ENCODE measurements at places on chromosomes 5 and 9. TPM values are rescaled to one million over a fixed set of nuclear protein-coding genes. Genes with fewer than 3 reads are reported as not detected.

DNA sequence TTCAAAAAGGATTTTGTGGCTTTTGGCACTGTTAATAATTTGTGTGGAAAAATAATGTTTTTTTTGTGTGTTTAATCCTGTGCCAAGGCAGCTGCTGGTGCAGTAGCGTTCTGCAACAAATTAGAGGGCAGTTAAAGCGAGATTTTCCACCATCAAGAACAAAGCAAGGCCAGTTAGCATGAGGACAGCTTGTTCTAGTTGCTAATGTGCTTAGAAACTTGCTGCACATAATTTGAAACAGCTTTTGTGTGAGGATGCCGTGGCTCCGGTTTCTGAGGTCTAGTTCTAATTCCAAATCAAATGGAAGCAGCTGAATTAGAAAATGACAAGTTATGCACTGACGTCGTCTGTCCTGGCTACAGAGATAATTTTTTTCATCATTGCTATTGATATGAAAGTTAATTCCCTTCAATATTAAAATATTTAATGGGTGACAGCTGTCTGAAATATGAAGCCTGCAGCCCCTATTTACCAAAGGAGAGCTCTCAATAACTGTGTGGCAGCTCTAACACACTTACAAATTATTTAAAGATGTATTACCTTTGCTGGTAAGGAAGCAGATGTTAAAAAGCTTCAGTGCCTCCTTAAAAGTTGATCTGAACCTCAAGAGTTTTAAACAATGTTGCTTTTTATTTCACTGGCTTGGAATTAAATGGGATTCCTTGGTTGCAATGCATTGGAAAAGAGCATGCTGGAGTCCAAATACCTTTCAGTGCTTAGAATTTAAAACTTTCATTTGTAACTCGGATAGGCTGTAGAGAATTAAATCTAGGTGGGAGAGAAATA is 128.6 kb downstream of the SPATA31D1 start:
- H3K4me3 ChIP-seq: no peak overlapping the region
- H3K36me3 ChIP-seq: no peaks in the 10 kb centered on the region
- no peak for DNase-seq
- H3K27me3 ChIP-seq: no peaks in the 10 kb centered on the region
- H3K4me1 ChIP-seq: no peaks in the 10 kb centered on the region
- H3K27ac ChIP-seq: peak overlapping the region; percentile 58

DNA sequence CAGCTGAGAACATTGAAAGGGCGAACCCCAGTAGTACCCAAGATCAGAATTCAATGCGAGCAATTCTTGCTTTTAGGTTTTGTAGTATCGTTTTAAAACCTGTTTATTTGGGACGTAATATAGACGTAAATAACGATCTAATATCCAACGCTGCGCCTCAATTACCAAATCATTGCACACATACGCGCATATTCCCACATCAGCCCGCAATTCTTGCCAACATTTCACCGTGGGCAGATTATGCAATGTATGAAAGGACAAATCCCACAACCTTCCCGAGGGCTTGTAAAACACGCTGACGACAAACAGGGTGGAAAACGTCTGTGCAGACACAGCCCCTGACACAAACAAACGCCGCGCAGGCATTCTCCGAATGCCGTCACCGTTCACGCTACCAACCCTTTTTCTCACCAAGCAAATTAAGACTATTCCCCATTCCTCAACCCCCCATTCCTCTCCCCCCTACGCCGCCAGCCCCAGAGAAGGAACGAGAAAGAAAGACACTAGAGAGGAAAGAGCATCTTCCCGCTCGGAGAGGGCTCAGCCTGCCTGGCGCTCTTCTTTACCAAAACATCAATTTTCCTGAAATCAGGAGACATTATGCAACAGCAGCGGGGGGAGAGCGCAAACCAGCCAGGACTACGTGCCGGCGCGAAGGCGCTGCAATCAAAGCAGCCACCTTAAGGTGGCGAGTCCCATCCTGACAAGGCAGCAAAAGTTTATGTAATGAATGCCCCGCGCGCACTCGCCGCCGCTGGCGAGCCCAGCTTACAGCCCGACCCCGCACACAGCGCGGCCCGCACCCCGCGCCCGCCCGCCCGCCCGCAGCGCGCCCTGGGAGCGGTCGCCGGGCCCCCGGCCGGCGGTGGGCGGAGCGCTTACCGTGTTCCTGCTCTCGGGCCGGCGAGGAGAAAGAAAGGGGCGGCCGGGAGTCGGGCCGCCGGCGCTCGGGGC is 597 bp downstream of the NFIL3 start:
- no peaks in the 10 kb centered on the region for H3K27me3 ChIP-seq
- peaks cover 27% of the 10 kb centered on the region for H3K4me1 ChIP-seq
- peak overlapping the region; percentile 99 for H3K27ac ChIP-seq
- DNase-seq: peak; percentile 91
- H3K36me3 ChIP-seq: no peaks in the 10 kb centered on the region

GRCh38 chr5:53826504-53826903 is 266.1 kb downstream of the NDUFS4 start:
- H3K27me3 ChIP-seq: no peaks in the 10 kb centered on the region
- DNase-seq: no peak
- H3K36me3 ChIP-seq: no peaks in the 10 kb centered on the region
- no peaks in the 10 kb centered on the region for H3K4me1 ChIP-seq

DNA sequence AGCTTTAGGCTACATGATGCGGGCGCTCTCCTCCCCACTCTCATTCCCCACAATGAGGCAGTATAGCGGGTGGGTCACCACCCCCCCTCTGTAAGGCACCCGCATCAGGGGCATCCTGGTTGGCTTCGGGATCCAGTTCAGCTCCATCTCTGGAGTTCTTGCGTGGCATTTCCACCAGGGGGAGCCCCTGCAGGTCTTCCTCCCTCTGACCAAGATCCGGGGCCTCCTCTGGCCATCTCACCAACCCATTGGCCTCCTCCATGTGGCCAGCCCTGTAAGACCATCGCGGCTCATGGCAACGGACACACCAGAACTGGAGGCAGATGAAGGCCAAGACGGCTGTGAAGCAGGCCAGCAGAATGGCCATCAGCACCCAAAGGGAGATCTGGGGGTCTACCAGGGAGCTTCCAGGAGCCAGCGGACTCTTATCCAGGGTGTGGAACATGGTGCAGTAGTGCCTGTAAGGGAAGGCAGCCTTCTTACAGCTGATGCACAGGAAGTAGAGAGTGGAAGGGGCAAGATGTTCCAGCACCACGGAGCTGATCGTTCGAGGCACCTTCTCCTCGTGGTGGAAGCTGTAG is 77.0 kb downstream of the CYFIP2 start:
- H3K27ac ChIP-seq: peak overlapping the region; percentile 43
- no peaks in the 10 kb centered on the region for H3K4me1 ChIP-seq
- H3K36me3 ChIP-seq: no peaks in the 10 kb centered on the region
- H3K27me3 ChIP-seq: no peaks in the 10 kb centered on the region
- no peak overlapping the region for H3K4me3 ChIP-seq

GRCh38 chr5:50667023-50667652 is 701 bp downstream of the PARP8 start:
- H3K4me3 ChIP-seq: peak overlapping the region; percentile 87
- DNase-seq: peak; percentile 17
- no peaks in the 10 kb centered on the region for H3K36me3 ChIP-seq
- no peaks in the 10 kb centered on the region for H3K27me3 ChIP-seq
- peak overlapping the region; percentile 88 for H3K27ac ChIP-seq

GRCh38 chr9:108445431-108446071 is 410.2 kb downstream of the ACTL7B start:
- DNase-seq: no peak
- H3K27me3 ChIP-seq: no peaks in the 10 kb centered on the region
- no peak overlapping the region for H3K4me3 ChIP-seq
- peak overlapping the region; percentile 94 for H3K27ac ChIP-seq
- no peaks in the 10 kb centered on the region for H3K36me3 ChIP-seq

DNA sequence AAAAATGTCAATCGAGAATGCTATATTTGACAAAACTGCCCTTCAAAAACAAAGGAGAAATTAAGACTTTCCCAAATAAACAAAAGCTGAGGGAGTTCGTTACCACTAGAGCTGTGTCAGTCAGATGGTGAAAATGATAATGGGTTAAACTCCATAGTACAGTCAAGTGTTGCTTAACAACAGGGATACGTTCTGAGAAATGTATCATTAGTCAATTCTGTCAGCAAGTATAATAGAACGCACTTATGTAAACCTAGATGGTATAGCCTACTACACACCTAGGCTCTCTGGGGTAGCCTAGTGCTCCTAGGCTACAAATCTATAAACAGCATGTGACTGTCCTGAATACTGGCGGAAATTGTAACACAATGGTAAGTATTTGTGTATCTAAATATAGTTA is 138.7 kb downstream of the DRD1 start:
- no peak for DNase-seq
- no peak overlapping the region for H3K27ac ChIP-seq
- no peaks in the 10 kb centered on the region for H3K36me3 ChIP-seq
- no peaks in the 10 kb centered on the region for H3K4me1 ChIP-seq
- H3K4me3 ChIP-seq: no peak overlapping the region
- no peaks in the 10 kb centered on the region for H3K27me3 ChIP-seq

GRCh38 chr5:96388176-96388575 is 44.9 kb downstream of the PCSK1 start:
- no peak overlapping the region for H3K4me3 ChIP-seq
- H3K4me1 ChIP-seq: no peaks in the 10 kb centered on the region
- no peaks in the 10 kb centered on the region for H3K27me3 ChIP-seq
- no peaks in the 10 kb centered on the region for H3K36me3 ChIP-seq

The CD14 gene
- total RNA-seq: 73.9 TPM

The IL9 gene
- not detected for total RNA-seq

The SPINK1 gene
- total RNA-seq: 0.44 TPM

The IFNE gene
- not detected for total RNA-seq

The IFNA13 gene
- not detected for total RNA-seq

The PTGDS gene
- 5,432 TPM for total RNA-seq

The FBXW5 gene
- total RNA-seq: 138 TPM

The PCAT7 gene
- total RNA-seq: 0.22 TPM
